Hepatic stellate cell (primary cell): ENCODE measurements at places on chromosomes 3 and 15.

DNA sequence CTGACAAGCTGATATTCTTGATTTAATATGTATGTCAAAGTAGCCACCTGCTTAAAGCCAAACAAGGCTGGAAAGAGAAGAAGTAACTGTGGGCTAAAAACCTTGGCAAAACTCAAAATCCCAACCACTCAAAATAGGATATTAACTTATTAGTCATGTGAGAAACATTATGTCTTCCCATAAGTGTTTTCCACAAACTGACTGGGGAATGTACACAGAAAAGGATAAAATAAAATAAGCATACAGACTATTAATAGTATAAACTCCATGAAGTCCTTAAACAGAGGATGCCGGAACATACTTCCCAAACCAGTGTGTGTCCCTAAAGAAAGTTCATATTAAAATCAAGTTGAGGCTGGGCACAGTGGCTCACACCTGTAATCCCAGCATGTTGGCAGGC is 263.7 kb upstream of the THBS1 start:
- peak; percentile 14 for DNase-seq

DNA sequence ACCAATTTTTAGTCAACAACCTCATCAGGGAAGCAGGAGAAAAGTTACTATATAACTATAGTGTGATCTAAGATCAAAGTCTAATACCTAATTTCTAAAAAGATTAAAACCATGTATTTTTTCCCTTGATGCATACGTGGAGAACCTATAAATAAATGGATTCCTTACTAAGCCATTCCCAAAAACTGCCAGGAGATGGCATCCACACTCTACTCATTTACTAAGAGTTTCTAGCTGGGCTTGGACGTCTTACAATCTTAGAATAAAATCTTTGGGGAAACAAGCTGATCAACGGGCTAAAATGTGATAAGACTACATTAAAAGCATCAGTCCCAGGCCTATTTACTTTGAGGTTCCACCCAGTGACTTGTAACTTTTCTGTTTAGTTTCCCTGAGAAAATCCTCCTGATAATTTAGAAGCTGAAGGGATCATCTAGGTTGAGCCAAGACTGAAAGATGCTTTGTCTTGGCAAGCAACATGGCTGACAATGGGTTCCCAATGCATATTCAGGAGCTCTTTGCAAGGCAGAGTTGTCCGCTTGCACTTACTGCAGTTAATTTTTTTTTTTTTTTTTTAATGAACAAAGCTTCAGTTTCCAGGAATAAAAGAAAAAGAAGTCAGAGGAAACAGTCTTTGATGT is 85.5 kb upstream of the FGF12 start:
- no peak for DNase-seq

GRCh38 chr3:193372783-193373182 is 5.8 kb downstream of the ATP13A5 start:
- DNase-seq, result no peak

DNA sequence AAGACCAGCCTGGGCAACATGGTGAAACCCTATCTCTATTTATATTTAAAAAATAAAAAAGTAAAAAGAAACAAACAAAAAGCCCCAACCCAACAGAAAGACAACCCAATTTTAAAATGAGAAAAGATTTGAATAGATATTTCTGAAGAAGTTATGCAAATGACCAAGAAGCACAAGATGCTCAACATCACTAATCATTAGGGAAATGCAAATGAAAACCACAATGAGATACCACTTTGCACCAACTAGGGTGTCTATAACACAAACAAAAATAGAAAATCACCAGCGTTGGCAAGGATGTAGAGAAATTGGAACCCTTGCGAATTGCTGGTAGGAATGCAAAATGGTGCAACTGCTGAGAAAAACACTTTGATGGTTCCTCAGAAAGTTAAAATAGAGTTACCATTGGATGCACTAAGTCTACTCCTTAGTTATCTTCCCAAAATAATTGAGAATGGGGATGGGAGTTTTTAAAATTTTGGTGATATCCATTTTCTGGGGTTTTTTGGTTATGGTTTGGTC is 45.8 kb upstream of the CCNB2 start:
- DNase-seq, result no peak

DNA sequence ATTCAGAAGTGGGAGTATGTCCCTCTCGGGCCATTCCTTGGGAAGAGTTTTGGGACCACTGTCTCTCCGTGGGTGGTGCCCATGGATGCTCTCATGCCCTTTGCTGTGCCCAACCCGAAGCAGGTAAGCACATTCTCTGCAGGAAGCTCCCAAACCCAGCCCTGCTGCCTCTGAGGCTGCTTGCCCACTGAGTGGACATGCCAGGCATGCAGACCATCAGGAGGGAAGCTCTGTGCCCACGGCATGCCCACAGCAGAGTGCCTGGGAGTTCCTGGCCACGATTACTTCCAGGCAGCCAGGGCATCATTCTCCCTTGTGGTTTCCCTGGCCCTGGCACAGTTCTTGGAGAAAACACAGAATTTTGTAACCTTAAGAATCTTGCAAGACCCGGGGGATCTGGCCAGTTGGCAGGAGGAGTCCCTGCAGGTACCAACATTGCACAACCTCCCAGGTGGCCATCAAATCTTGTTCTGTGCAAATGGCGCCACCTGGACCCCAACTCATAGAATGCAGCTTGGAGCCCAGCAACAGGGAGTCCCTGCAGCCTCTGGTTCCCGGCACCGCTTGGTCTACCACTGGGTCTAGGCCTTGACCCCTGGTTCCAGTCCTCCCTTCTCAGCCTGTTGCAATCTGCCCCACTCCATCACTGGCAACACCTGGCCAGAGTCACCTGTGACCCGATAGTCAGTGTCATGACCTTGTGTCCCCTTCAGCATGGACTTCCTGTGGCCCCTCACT is 20.4 kb downstream of the FAH start:
- DNase-seq, result peak; percentile 40

GRCh38 chr3:126749931-126750755 is 46.1 kb downstream of the CHCHD6 start:
- DNase-seq, result no peak

- no peak for DNase-seq
Observed at GRCh38 chr15:81054236-81054635, 53.5 kb downstream of the TLNRD1 start.

DNA sequence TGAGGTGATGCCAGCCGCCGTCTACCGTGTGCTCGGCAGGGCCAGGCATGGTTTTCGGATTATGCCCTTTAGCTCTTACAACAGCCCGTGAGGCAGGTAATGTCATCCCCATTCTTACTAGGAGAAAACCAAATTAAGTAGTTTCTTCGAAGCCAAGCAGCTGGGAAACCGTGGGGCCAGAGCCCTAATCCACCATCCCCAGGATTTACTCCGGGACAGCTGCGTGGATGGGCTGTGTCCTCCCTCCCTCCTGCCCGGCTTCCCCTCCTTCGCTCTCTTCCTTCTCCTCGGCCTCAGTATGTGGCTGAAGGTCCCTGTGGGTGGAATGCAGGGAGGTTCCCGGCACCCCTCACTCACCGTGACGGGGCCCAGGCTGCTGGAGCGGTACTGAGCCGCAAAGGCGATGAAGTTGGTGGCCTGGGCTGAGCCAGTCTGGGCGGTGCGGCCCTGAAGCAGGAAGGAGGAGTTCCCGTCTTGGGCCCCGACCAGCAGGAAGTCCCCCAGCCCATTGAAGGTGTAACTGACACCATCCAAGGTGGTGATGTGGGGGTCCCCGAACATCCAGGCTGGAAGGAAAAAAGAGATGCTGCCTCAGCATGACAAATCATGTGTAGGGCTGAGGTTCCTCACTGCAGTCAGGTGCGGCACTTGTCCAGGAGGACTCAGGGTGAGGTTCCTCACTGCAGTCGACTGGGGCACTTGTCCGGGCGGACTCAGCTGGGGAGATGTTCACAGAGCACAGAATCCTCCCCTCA is 42.5 kb downstream of the MUC20 start:
- no peak for DNase-seq

DNA sequence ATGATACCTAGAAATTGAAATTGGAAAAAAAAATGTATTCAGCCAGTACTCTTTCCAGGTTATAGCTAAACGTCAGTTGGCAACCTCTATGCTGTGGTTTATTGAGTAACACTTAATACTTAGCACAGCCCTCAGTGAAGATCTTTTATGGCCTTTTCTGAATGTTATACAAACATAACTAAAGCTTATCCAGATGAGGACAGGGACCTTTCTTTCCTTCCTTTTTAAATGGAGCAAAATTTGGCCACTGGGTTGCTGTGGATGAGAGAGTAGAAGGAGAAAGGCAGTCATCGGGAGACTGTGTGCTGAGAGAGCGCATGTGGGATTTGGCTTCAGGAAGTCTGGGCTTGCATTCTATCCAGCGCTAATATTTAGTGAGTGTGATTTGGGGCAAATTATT is 36.1 kb downstream of the IGF1R start:
- peak; percentile 37 for DNase-seq

- DNase-seq, result no peak
Observed at GRCh38 chr3:57544181-57545125, at the start of gene DNAH12. DNAH12 (minus strand) TSS chr3:57544344; CDS start chr3:57542870, 1,474 bp downstream.

- DNase-seq, result peak; percentile 32
Observed at GRCh38 chr15:58932710-58933280, 684 bp downstream of the SLTM start.

DNA sequence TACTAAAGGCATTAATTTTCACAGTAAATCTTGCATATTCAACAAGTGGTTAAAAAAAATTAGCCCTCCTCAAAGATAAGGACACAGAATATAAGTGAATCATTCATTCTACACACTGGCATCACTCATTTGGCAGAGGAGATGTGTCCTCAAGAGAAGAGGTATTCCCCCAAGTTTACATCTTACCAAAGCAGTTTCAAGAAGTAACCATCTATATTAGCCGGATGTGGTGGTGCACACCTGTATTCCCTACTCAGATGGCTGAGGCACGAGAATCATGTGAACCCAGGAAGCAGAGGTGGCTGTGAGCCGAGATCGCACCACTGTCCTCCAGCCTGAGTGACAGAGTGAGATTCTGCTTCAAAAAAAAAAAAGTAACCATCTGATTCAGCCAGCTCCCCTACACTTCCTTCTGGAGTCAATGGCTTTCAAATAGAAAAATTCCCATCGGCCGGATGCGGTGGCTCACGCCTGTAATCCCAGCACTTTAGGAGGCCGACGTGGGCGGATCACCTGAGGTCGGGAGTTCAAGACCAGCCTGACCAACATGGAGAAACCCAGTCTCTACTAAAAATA is 15.4 kb downstream of the RAF1 start:
- DNase-seq, result no peak

- DNase-seq, result no peak
Observed at GRCh38 chr3:11187681-11188080, 33.4 kb downstream of the HRH1 start.
